ENCODE measurements at places on chromosomes 7 and 10.

DNA sequence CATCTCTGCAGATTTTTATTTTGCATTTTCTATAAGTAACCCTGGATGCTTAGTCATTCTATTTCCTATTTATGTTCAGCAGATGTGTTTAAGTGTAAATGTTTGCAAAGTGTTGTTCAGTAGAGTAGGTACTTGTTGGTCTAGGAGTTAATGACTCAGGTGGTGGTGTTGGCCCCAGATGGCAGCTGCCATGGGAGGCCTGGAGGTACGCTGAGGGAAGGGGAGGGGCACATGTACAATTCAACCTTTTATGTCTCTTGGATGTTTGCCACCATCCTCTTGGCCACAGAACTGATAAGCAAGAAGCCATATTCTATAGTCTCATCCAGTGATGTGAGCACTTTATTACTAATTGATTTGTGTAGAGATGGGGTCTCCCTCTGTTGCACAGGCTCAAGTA, 68.1 kb upstream of the SLC39A12 start:
- no peak for DNase-seq

- DNase-seq: no peak
Observed at GRCh38 chr10:283916-284356, 148.7 kb downstream of the ZMYND11 start.

- no peak for DNase-seq
Observed at GRCh38 chr7:2691011-2691707, 3.2 kb downstream of the AMZ1 start.

DNA sequence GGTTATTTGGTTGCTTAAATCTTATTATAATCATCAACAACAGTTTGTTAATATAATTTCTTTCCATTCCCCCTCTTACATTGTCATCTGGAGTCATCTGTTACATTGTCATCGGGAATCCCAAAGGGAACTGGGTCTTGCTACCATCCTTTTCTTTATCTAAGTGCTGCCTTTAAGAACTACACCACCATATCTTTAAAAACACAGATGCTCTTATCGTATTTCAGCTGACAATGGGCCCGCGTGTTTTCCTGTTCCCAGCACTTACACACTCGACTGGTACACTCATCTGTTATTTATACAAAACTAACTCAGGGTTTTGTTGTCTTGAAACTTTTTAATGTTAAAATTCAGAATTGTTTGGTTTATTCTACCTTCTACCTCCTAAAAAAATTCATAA, 256.2 kb upstream of the MGMT start:
- DNase-seq: no peak

- DNase-seq: no peak
Observed at GRCh38 chr10:4255751-4256150, 470.7 kb upstream of the KLF6 start.

GRCh38 chr7:128912281-128912680, 1.8 kb upstream of the KCP start:
- DNase-seq: no peak

DNA sequence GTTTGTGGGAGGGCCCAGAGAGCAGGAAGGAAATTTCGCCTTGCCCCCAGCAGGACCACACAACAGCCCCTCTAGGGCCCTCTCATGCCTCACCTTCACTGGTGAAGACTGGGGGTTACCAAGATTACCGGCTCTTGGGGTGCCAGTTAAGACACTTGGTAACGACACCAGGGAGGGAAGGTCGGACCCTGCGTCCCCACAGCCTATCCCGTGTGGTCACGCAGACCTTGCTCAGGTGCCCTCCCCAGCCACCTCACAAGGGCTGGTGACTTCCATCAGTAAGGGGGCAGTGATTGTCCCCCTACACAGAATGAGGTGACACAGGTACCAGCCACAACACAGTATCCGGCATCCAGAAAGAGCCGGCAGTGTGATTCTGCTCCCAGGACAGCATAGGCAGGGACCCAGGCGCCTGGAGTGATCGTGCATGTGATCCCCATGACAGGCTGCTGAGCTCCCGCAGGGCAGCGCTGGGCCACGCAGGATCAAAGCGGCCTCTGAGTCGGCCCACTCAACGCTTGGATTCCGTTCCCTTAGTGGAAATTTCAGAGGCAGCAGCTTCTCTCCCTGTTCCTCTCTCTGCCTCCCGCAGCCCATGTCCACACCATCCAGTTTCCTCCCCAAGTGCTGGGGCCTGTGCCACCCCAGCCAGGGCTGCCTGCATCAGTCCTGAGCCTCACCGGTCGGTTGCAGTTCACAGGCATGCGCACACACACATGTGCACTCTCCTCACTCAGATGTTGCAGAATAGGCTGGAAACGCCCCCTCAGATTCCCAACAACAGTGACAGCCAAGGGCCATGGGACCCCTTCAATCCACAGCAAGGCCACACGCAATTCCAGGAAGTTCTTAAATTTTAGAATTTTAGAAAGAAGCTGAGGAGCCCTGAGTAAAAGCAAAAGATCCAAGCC, 35.8 kb downstream of the CAMK2B start:
- DNase-seq: no peak

DNA sequence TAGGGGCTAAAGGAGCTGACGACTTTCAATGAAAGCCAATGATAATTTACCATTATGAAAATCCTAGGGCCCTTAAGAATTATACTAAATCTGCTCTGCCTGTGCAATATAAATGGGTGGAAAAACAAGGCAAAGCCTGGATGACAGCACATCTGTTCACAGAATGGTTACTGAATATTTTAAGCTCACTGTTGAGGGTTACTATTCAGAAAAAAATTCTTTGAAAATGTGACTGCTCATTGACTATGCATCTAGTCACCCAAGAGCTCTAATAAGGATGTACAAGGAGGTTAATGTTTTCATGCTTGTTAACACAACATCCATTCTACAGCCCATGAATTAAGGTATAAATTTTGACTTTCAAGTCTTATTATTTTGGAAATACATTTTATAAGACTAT, 8.9 kb downstream of the DKK1 start:
- DNase-seq: no peak

- DNase-seq: no peak
Observed at GRCh38 chr10:26214004-26214403, 2.6 kb upstream of the GAD2 start.

DNA sequence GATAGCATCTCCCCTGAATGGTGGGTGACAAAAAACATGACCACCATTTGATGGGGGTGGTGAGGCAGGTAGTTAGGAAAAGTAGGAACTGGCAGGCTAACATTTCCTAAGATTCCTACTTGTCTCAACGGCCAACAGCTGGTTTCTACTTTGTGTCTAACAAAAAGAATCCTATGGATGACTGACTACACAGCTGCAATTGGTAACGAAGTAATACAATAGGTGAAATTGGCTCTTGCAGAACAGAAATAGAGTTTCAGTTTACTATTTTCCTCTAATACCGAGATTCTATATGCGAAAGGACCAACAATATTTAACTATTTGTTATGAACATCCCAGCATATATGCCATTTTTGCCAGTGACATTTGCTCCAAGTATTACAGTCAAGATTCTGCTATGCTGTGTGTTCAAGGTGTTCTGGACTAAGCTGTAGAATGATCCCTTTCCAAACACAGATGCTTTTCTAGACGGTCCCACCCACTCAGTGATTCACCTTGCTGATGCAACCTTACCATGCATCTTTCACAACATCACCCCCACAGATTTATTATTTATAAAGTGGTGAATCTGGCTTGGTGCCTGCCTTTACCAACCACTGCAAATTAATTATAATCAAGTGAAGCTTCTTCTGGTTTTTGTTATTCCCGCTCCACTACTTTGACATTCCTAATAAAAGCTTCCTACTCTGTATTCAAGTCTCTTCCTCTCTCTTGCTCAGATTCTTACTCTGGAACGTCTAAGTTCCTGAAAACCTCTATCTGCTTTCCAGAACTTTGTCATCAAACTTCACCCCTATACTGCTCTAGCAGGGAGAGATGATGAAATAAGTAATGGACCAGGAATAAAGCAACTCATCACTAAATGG, 16.8 kb downstream of the BBIP1 start:
- DNase-seq: no peak

- DNase-seq: peak; percentile 25
Observed at GRCh38 chr10:63977329-63977923, 456.2 kb downstream of the REEP3 start.

DNA sequence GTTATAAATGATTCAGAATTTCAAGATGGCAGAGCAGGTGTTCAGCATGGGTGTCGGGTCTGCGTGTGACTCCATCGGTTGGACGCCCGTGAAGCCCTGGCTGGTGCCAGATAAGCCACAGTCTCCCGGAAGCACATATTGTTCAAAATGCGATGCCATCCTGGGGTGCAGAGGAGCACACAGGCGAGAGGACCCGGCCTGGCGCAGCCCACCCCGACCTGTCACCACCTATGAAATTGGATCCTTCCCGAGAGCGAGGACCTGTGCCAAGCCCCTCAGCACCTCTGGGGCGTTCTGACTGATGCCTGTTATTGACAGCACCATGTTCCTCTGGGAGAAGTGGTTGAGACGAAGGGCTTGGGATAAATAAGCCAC, 110.1 kb downstream of the ACTR3B start:
- no peak for DNase-seq

DNA sequence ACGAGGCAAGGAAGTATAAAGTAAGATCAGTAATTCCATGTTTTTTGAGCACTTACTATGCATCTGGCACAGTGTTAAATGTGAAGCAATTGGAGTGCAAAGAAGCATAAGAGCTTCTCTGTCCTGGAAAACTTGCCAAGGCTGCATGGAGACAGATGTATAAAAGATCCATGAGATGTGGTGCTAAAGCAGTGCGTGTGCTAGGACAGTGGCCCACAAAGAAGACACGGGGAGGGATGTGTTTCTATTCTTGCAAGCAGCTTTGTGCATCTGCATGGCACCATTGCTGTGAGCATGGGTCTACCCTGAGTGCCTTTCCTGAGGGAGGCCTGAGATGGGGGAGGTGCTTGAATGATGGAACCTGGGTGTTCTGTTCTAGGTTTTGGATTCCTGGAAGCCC, 5.1 kb upstream of the CDHR3 start:
- DNase-seq: no peak

GRCh38 chr10:132865171-132865631, 77.2 kb downstream of the CFAP46 start:
- DNase-seq: no peak

DNA sequence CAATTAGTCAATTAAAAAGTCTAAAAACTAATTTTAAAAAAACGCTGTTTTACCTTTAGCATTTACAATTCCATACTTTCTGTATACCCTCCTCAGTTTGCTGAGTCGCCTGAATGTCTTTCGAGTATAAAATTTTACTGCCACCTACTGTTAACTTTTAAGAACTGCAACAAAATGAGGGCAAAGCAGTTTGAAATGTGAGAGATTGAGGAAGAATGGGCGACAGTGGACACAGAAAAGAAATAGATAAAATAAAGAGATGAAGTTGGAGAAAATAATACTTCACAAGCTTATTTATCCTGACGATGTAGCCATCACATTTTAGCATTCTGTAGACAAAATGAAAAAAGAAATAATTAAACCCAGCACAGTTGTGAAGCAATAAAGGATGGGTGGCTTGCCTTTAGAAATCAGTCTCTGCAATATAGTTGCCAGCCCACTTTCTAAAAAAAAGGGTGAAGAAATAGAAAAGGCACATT, 110.8 kb upstream of the PTN start:
- DNase-seq: no peak

- DNase-seq: no peak
Observed at GRCh38 chr7:157016352-157017041, 6.0 kb upstream of the MNX1 start.

DNA sequence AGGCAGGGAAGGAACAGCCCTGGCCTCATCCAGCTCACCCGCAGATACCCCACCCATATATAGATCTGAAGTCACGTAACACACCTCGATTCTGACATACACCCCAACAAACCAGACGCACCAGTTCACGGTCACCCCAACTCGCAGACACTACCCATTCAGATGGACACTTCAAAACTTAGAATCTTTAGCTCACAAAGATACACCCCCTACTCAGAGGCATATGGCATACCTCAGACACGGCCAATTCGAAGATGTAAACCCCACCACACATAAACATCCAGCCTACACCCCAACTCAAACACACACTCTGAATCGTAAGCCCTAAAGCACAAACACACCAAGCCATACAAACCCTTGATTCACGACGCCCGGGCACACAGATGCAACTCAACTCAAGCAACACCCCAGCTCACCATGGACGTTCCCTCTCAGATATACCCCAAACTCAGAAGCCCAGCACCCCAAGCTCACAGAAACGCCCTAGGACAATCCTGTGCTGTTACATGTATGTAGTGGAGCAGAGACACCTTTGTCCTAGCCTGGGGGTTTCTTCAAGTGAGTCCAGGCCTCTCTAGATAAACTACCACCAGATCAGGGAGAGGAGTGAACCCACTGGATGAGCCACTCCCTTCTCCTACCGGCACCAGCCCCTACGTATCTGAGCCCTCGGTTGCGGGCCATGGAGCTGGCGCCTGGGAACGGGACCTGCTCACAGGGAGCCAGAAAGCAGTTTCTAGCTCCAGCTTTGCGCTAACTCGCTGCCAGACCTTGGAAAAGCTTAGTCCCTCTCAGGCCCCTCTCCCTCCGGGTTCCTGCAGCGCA, 8.8 kb downstream of the PSD start:
- DNase-seq: no peak

DNA sequence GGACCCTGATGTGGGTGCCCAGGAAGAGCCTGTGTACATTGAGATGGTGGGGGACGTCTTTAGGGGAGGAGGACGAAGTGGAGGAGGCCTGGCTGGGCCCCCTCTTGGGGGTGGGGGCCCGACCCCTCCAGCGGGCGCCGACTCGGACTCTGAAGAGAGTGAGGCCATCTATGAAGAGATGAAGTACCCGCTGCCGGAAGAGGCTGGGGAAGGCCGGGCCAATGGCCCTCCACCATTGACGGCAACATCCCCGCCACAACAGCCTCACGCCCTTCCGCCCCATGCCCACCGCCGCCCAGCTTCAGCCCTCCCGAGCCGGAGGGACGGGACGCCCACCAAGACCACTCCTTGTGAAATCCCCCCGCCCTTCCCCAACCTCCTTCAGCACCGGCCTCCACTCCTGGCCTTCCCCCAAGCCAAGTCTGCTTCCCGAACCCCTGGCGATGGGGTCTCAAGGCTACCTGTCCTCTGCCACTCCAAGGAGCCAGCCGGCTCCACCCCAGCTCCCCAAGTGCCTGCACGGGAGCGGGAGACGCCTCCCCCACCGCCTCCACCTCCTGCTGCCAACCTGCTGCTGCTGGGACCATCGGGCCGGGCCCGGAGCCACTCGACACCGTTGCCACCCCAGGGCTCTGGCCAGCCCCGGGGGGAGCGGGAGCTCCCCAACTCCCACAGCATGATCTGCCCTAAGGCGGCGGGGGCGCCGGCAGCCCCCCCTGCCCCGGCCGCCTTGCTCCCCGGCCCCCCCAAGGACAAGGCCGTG, 4.8 kb downstream of the NYAP1 start:
- DNase-seq: no peak

GRCh38 chr7:17855202-17855601, 85.1 kb downstream of the SNX13 start:
- no peak for DNase-seq

GRCh38 chr10:34147641-34148304, 667.3 kb downstream of the PARD3 start:
- DNase-seq: no peak

GRCh38 chr10:128160297-128160711, 34.1 kb upstream of the MKI67 start:
- no peak for DNase-seq

All from mucosa of gallbladder (tissue), 1 donor.